ENCODE measurements at places on chromosomes 3 and 15. TPM values are rescaled to one million over a fixed set of nuclear protein-coding genes. Genes with fewer than 3 reads are reported as not detected.

- no peak for DNase-seq
These were observed 237.1 kb upstream of the PROK2 start for GRCh38 chr3:72022027-72022426.

DNA sequence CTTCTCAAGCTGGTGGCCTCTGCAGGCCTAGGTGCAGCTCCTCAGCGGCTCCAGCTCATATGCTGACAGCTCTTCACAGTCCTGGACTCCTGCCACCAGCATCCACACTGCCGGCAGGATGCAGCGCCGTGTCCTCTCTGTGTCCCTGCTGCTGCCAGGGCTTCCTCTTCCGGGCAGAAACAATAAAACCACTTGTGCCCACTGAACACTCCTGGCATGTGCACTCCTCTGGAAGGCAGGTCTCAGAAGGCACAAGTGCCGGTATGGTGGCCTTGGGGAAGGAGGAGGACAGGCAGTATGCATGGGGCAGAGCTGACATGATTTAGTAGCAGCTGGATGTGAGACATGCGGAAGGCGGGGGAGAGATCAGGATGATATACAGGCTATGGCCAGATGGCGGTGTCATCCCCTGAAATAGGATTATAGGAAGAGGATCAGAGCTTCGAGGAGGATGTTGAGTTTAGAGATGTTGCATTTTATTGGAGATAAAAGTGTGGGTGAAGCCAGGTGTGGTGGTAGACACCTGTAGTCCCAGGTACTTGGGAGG, 7.5 kb upstream of the MAN2A2 start:
- no peak for DNase-seq

Gene TF
- 1.7 TPM for total RNA-seq

Gene CCDC13
- total RNA-seq, result 0.02 TPM

Gene PHC3
- 18.5 TPM for total RNA-seq

DNA sequence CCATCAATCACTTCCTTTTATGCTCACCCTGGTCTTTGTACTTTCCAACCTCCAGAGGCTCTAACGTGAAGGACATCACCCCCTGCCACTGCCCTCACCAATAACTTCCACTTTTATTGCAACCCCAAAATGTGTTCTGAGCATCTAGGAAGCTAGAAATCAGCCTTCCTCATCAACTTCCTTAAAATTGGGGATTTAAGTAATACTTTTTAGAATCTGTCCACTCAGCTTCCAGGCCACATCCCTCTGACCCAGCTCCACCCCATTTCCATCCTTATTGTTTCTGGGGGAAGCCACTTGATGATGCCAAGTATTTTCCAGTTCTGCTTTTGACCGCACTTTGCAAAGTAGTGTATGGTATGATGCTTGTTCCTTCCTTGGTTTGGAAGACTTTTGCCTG, 73.5 kb upstream of the XCR1 start:
- DNase-seq, result no peak

- DNase-seq, result no peak
These were observed 212.4 kb downstream of the TLE3 start for GRCh38 chr15:69885173-69885955.

DNA sequence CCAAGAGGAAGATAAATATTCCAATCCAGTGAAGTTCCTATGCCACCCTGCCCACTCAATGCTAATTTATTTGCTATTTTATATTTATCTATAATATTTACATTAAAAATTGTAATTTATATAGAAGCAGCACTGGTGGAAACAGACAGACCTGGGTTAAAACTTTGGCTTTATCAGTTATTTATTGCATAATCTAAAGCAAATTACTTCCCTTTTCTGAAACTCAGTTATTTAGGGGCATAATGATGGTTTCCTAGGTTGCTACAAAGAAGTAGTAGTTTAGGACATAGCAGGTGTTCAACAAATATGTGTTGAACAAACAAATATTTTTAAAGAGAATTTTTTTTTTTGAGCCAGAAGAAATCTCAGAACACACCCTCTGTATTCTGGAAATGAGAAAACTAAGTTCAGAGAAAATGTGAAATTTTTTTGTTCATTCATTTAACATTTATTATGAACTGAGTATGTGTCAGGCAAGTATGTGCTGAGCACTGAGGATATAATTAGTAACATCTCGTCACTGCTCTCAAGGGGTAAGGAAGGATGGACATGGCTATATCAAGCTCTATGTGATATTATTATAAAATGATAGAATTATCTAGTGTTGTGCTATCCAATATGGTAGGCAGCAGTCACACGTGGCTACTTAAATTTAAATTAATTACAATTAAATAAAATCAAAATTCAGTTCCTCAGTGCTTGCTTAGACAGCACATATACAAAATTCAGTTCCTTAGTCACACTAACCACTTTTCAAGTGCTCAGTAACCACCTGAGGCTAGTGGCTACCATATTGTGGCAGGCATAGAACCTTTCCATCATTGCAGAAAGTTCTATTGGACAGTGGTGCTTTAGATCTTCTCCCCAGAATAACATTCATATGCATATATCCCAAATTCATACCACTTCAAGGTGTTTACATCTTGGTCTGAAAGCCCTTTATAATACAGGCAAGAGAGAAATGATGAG, 7.0 kb upstream of the UBE2Q2 start:
- no peak for DNase-seq

DNA sequence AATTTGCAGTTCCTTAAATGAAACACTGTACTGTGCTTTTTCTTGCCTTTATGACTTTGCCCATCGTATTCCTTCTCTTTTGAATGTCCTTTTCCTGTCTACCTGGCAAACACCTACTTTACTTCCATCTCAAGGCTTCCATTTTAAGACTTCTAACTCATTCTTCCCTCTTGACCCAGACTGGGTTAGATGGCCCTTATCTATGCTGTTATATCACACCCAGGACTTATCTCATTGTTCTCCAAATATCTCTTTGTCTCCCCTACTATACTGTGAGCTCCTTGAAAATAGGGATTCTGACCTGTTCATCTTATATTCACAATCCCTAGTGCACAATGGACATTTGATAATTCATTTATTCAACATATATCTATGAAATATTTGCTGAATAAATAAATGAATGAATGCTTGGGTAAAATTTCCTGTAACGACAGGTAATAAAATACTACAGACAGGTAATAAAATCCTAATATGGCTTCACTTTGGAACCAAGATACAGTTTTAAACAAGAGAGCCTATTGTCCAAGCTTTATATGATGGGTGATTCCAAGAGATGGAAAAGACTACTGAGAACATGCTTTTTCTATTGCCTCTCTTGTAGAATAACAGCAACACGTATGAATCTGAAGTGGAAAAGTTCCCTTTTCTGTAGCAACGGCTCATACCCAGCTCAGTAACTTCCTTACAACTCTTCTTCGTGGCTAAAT, 22.7 kb downstream of the EFL1 start:
- DNase-seq, result no peak

All from A172 (cell line).